Activated naive CD4-positive, alpha-beta T cell treated with anti-CD3 and anti-CD28 coated beads, Interleukin-2, amount 10 ng/mL, durations not matched to agents 7 days and 5 days (primary cell): ENCODE measurements at places on chromosomes 12 and 14.

DNA sequence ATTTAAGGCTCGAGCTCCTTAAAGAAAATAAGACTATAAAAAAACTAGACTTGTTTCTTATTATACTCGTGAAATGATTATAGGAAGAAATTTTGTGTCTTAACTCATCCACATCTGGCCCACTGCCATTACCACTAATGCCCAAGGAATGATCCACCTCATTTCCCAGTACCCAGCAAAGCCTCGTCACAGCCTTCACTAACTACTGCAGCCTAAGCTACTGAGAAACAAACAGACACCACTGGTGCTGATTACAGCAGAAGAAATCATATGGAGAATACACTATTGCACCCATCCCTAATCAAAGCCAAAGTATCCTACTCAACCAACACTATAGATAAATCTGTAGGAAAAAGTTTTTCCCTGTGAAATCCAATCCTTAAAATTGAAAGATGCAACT lies 205.3 kb upstream of the NAV3 start:
- DNase-seq: no peak

GRCh38 chr12:72281126-72281525 lies 9.0 kb downstream of the TRHDE start:
- no peak for DNase-seq

GRCh38 chr12:108349278-108349688 lies 10.2 kb upstream of the CMKLR1 start:
- DNase-seq: no peak

DNA sequence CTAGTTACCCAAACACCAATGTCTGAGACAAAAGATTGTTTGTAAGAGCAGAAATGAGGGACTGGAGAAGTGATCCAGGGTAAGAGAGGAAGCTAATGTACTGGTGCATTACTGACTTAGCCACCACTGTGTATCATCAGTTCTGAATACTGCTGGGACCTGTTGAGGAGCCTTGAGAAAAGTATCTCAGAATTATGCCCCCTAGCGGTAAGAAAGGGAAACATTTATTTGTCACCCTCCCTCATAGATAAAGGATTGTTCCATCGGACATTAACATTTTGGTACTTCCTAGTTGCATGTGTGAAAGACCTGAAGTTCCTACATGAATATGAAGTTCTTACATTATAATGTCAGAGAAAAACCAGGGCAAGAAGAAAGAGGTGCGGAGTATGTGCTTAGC lies 612.5 kb downstream of the FSCB start:
- DNase-seq: no peak

GRCh38 chr14:93926245-93926872 lies 785 bp upstream of the FAM181A start:
- no peak for DNase-seq

GRCh38 chr12:116601933-116602810 lies 43.0 kb downstream of the MAP1LC3B2 start:
- no peak for DNase-seq

GRCh38 chr12:13444076-13444475 lies 247.6 kb downstream of the EMP1 start:
- DNase-seq: no peak

DNA sequence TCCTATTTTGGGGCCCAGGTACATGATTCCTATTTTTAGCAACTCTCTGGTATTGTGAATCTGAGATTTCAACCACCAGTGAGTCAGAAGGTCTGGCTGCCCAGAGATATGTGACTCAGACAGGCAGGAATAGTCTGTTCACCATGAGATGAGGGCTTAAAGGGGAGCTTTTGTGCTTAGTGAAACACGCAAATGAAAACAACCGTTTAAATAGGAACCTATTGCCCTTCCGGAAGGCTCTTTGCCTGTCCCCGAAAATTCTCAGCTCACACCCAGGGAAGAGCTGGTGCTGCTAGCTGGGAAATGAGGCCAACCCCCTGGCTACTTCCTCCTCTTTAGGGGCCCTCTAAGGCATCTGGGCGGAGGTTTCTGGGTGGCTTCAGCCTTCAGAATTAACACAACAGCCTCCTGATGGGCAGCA lies 283.6 kb downstream of the CACNA1C start:
- DNase-seq: no peak

GRCh38 chr12:6224550-6224949 lies 24.4 kb downstream of the CD9 start:
- DNase-seq: no peak

DNA sequence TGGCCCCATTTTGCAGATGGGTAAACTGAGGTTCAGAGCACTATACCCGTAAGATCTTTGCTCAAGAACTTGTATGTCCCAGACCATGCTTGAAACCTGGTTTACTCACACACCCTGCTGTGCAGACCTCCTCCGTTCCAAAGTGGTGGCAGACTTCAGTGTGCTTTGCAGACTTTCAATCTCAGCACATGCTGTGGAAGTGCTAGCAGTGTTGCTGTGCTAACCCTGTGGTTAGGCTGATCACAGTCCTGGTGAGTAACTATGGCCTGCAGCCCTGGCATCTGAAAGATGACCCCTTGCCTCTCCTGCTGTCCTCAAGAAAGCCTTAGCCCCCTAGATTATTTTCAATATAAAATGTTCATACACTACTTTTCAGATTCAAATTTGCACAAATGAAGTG lies 450.6 kb downstream of the DPF3 start:
- no peak for DNase-seq

GRCh38 chr12:71415336-71416231 lies 24.0 kb upstream of the LGR5 start:
- DNase-seq: peak; percentile 48
